Stimulated activated CD4-positive, alpha-beta T cell treated with anti-CD3 and anti-CD28 coated beads, Interleukin-1b, Interleukin-23, amount 100 ng/mL, for 1 hour (primary cell): ENCODE measurements at places on chromosomes 3 and 15.

DNA sequence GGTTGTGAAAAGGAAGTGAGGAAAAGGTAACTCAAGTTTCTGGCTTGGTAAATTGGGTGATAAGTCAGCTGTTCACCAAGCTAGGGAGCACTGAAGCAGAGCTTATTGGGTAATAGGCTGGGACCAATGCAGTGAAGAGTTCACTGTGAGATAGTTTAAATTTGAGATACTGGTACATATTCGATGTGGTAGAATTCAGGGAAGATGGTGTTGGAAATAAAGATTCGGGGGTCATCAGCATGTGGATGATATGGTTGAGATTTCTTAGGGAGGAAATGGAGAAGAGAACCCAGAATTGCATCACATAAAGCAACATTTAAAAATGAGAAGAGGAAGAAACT lies 16.9 kb downstream of the MME start:
- DNase-seq, result no peak

DNA sequence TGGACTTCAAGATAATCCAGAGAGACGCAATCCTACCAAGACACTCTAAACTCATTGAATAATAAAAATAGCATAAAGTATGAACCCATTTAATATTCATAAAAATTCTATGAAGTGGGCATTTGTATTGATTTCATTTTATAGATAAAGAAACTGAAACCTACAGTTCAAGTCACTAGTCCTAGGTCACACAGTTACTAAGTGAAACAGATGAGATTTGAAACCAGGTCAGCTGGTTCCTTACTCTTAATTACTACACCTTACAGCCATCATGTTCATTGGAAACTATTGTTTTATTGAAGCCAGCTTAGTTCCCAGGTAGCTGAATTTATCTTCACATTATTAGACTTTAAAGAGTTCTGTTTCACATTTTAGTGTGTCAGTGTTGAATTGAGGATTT lies 158.7 kb downstream of the EPHA3 start:
- no peak for DNase-seq

DNA sequence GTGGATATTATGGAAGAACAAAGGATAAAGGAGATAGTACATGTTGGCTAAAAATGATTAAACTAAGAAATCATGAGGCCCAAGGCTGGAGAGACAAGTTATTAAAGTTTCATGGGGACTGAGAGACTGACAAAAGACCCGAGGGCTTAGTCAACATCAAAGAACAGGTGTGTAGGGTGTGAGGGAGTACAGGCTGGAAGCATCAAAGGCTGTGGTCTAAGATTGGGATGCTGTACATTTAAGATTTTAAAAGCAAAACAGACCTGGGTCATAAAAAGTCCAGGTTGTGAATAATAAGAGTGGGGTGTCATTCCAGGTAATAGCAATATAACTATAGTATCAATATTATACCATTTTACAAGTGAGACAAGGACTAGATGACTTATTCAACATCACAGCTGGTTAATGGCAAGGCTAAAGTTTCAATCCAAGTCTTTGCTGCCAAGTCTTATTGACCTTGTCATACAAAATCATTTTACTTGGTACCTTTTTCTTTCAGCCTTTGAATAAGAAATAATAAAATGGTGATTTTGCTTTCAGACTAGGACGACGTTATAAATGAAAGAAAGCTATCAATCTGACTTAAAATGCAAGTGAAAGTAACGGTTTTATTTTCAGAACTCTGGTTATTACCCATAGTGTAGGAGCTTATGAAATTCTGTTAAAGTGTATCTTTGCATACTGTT lies 211.6 kb downstream of the TNIK start:
- no peak for DNase-seq

DNA sequence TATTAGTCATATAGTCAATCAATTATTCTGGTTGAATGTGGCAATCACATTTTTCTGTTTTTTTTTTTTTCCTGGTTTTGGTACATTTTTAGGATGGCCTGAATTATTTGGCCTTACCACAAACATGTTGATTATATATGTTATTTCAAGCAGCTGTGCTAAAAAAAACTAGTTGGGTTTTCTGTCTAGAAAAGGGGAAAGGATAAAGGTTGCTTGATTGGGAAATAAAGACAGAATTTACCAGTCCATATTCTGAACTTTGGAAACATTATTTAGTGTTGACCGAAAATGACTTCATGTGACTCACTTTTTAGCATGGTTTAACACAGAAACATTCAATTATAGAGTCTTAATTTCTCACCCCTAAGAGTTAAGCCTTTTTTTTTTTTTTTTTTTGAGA lies 8.1 kb downstream of the MORF4L1 start:
- DNase-seq, result no peak

- DNase-seq, result no peak
Observed at GRCh38 chr3:4756855-4757574, 222.2 kb upstream of the BHLHE40 start.

- no peak for DNase-seq
Observed at GRCh38 chr3:71035886-71036285, 547.6 kb downstream of the FOXP1 start.

- DNase-seq, result no peak
Observed at GRCh38 chr15:62269504-62269903, 104.4 kb upstream of the C2CD4B start.

DNA sequence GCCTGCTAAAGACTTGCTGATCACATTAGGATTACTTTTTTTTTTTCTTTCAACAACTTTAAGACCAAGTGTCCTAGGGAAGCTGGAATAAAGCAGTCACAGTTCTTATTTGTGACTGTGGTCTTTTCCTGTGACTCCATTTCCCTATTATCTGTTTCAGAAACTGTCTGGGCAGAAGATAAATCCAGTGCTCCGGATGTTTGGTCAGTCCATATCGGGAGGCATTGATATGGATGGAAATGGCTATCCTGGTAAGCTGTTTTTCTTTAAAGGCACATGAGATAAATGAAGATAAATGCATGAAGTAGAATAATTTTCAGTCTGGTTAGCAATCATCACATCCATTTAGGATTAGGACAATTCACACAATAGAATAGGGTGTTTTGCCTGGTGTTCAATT lies 338.3 kb upstream of the CTDSPL start:
- DNase-seq, result no peak

GRCh38 chr3:10709110-10709781 lies 106.8 kb upstream of the SLC6A11 start:
- no peak for DNase-seq

DNA sequence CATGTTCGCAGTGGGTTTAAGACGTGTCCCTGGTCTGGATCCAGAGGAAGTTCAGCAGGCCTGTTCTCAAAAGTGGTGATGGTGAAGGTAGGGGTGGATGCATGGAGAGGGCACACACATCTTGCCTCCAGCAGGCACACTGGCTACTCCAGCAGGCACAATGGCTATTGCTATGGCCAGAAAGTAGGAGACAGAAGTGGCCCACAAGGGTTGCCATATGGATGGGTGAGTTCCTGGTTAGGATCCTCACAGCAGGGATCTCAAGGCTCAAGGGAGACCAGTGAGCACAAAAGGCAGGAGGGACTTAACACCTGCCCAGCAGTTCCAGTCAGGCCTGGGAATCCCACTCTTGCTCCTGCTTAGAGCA lies 107.9 kb downstream of the LRIG1 start:
- DNase-seq, result no peak

DNA sequence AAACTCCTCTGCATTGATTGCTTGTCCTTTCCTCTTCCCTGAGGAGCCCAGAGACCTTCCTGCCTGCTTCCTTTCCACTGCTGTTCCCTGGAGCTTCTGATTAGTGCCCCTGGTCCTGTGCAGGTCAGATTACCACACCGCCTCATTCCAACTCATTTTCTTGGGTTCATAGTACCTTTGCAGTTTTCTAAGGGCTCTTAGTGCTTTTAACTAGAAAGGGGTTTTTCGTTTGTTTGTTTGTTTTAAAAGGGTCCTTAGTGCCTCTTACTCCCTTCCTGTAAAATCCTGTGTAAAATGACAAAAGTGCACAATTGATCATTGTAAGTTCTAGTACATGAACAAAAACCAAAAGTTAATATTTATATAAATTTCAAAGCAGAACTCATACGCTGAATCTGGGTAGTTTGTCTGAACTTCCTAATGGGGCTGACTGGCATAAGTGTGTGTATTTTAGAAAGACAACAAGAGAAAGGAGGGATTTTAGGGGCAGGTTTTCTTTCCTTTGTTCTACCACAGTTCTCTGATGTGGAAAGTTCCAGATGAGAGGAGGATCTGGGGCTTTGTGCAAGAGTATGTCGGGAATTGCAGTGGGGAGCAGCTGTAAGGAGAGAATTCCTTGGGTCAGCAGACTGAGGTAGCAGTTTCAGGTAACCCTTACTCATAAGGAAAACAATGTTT lies 30.6 kb downstream of the SNRK start:
- DNase-seq, result no peak

DNA sequence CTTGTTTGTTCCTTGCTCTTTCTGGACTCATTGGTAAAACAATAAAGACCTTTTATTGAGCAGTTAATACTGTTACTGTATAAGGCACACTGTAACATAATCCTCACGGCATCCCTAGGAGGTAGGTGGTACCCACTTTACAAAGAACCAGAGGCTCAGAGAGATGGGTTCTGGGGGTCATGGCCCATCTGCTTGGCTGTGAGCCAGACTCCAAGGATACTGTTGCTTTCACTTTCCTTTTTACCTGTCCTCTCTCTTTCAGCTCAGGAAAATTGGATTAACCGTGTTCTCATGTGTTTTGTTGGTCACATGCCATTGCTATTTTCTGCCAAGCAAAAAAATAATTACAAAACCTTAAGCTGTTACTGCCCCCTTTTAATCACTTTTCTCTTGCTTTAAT lies 34.8 kb upstream of the FILIP1L start:
- DNase-seq, result no peak

- no peak for DNase-seq
Observed at GRCh38 chr3:50212502-50212901, 7.4 kb downstream of the SLC38A3 start.

DNA sequence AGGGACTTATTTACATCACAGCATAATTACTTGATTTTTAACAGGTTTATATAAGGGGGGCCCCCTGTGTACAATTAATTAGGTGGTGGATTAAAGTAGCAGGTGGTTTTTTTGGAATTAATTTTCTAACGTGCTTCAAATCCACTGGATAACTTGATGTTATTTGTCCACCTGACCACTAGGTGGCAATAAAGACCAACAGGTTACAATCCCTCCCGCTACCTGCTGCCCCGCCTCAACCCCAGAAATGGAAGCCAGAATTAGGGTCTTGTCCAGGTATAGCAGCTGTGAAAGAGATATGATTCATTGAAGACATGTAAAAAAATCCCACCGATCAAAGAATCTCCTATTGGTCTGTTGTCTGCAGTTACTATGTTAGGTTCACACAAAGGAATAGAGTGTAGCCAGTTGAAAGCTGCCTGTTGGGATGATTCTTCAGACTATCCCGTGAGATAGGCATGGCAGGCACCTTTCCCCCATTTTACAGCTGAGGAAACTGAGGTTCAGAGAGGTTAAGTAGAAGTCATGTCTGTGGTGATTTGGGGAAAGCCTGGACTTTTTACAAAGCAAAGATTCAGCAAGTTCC lies 44.0 kb downstream of the MFSD1 start:
- no peak for DNase-seq

GRCh38 chr15:32877252-32878019 lies 159.6 kb downstream of the GREM1 start:
- DNase-seq, result no peak

DNA sequence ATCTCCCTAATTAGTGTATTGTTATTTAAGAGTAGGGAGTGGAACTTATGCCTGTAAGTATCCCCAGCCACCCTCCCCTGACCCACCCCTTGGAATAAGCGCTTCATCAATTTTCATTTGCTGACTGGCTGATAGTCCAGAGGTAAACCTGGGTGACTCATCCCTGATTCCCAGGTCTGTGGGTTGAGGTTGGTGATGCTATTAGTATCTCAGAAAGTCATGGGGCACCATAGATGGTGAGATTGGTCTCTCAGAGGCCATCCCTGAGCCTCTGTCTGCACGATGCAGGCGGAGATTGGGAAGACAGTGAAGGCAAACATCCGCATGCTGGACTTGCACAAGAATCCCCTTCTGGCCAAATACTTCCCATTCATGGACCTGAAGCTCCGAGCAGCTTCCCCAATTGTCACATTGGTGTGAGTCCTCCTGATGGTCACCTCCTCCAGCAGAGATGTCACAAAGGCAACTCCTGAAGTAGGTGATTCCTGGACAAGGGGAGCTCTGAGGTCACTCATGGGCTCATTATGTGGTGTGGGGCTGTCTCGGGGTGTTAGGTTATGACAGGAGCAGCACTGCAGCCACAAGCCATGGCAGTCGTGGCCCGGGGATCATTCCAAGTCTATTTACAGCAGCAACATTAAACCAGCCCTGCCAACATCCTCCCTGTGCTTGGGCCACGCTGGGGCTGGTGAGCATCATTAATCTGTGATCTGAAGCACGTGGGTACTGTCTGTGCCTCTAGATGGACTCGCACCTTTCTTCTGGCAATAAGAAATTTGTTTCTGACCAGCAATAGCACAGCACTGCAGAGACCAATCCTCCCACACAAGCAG lies 6.8 kb upstream of the TXNRD3 start:
- no peak for DNase-seq

DNA sequence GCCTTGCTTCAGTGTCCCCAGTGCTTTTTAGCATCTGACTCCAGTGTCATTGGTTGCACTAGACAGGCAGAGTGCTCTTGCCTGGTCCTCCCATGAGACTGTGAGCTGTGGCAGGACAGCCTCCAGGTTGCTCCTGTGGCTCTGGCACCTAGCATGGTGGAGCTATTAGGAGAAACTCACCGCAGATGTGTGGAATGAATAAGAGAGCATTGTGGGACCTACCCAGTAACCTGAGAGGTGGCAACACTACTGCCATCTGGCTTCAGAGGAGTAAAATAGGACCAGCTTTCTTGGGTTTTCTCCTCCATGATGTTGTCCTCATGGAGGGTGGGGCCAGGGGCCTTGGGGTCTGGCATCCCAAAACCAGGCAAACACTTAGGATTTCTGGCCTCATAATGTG lies 183.6 kb downstream of the EPHB1 start:
- DNase-seq, result no peak

- DNase-seq, result no peak
Observed at GRCh38 chr15:99592145-99592791, 26.5 kb downstream of the MEF2A start.

DNA sequence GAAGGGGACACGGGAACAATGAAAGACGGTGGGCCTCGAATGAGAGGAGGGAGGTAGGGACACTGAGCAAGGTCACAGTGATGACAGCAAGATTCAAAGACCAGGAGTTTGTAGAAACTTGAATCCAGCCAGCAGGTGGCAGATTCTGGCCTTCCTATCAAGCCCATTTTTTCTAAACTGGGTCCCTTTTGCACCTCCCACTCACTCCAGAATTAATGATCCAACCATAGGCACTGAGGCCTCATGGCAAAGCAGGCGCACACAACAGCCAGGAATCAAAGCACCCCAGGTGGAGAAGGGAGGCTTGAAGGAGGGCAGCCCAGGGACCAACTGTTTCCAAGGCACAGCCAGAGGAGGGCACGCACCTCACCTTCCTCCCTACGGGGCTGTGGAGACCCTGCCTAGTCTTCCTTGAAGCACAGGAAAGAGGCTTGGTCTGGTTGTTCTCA lies 90.2 kb downstream of the ANP32A start:
- DNase-seq, result no peak
